Aorta (tissue), 5 donors: ENCODE measurements at places on chromosomes 5 and 9. TPM values are rescaled to one million over a fixed set of nuclear protein-coding genes. Genes with fewer than 3 reads are reported as not detected.

The FOXI1 gene
- not detected for total RNA-seq

The CENPH gene
- 2.3 TPM for total RNA-seq

The DMAC1 gene
- 32.3 TPM for total RNA-seq

The ANKDD1B gene
- 0.88 TPM for total RNA-seq

DNA sequence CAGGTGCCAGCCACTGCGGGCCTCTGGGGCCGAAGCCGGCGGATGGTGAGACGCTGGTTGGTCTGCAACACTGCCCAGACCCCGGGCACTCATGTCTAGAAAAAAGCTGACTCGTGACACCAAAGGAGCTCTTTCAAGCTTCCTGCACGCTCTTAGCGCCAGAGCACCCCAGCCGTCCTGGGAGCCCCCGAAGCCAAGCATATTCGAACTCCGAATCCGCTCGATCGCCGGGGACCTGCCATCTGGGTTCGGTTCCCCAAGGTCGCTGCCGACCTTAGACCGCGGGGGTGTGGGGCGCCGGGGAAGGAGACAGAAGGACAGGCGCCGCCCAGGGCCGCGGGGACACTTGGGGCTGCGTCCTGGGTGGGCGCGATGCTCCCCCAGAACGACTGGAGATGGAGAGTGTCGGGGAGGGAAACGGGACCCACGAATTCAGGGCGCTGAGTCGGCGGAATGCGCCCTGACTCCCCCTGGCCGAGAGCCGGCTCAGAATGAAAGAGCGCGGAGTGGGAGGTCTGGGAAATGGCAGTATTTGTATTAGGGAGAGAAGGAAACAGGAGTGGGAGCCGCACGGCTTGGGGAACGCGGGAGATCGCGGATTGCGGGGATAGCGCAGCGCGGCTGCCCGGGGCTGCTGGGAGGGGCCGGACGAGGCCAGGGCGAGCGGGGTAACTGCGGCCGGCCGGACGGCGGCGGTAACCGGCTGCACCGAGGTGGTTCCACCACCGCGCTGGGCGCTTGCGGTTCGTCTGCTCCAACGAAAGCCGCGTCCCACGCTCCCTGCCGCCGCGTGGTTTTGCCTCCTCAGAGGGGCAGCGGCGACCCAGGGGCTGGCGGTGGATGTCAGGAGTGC is 20.1 kb upstream of the MARCHF6 start:
- DNase-seq = peak; percentile 61

DNA sequence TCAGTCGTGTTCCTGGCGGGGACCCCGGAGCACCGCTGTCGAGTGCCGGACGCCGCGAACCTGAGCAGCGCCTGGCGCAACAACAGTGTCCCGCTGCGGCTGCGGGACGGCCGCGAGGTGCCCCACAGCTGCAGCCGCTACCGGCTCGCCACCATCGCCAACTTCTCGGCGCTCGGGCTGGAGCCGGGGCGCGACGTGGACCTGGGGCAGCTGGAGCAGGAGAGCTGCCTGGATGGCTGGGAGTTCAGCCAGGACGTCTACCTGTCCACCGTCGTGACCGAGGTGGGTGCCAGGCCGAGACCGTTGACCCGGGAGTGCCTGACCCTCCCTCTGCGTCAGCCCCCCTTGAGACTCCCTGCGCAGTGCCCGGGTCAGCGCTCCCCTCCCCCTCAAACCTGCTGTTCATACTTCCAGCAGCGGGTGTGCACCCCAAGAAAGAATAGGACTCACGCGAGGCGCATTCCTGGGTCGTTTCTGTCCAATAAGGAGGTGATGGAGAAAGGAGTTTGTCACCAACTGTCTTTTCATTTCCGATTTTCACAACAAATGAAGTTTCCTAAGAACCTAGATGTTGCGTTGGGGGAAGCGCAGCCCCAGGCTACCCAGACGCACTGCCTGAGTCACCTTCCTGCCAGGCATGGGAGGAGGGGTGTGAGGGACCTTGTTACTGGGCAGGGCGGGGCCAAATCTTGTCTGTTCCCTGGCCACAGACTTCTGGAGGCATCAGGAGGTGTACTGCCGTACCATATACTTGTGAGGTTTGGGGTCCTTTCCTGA is 722 bp downstream of the SLC22A4 start:
- DNase-seq = peak; percentile 91

- no peak for DNase-seq
Observed at GRCh38 chr5:111198281-111198966, 25.8 kb upstream of the CAMK4 start.

DNA sequence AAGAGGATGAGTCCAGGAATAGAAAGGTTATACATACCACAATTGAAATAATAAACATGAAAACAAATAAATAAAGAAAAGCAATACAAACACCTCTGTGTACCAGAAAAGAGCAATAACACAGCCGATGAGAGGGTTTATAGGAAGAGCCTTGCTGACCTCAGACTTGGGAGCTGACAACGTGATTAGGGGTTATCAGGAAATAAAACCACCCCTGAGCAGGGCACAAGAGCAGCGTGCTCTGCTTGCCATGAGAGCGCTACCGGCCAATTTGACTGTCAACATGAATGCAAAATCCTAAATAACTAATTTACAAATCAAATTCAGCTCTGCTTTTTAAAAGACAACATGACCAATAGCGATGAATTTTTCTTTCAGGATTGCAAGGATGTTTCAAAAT is 2.6 kb upstream of the FREM1 start:
- no peak for DNase-seq

DNA sequence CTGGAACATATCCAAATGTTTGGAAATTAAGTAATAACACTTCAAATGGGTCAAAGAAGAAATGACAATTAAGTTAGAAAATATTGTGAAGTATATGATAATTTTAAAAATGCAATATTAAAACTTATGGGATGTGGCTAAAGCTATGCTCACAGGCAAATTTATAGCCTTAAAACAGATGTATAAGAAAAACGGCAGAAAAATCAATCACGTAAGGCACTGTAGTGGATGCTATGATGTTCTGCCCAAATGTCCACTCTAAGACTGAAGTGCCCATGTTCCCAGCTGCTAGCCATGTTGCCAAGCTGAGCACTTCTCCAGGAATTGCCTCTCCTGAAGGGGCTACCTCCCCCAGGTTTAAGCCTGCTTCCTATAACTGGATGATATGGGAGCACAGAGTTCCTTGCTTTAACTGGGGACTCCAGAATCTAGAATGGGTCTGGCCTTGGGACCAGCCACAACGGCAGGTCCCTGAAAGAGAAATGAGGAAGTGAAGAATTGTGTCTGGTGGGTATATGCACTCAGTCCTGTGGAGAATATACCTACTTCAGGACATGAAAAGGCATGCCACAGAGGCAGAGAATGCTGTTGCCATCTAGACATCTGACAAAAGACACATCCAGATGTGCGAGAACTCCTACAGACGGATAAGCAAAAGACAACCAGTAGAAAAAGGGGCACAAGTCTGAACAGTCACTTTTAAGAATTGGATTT is 78.2 kb upstream of the RXRA start:
- no peak for DNase-seq

- no peak for DNase-seq
Observed at GRCh38 chr5:63141591-63141990, 563.0 kb downstream of the LRRC70 start.

GRCh38 chr9:130900701-130901497 is 4.3 kb upstream of the QRFP start:
- no peak for DNase-seq
